ENCODE measurements at places on chromosomes 7 and 10.

DNA sequence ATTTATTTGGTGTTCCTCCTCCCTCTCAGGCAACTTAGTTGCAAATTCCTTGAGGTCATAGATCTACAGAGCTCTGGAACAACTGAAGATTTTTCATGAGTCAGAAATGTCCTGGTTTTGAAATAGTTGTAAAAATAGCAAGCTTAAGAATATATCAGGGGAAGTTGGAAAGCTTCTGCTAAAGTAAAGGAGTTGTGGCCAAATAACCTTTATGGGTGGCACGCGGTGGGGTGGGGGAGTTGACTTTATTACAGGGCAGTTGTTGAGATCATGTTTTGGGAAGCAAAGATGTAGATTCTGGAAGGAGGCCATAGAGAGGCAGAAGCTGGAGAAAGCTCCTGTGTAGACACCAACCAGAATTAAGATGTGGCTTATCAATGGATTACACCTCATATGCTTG lies 326.0 kb upstream of the MTPN start:
- no peak for DNase-seq

DNA sequence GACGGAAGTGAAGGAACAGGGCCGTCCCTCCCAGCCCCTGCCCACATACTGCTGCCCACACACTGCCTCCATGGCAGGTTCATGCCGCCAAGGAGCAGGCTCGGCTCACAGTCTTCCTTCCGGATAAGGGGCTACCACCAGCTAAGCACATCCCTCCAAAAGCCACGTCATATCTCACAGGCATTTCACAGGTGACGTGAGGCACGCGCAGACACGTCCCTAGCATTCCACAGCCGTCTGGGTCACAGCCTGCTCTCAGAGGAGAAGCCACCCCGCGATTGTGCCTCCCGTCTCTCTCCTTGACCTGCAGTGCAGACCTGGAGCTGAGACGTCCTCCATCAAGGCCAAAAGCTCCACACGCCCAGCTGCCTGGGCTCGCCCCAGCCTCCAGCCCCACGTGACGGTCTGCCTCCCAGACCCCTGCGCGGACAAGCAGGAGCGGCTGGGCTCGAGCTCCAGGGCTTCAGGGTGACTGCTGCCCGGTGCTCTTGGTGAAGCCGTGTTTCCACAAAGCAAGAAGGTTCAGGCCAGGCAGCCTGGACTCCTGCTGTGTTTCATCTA lies 114.0 kb downstream of the MAD1L1 start:
- no peak for DNase-seq

GRCh38 chr7:151511946-151512345 lies 7.7 kb downstream of the RHEB start:
- DNase-seq, result no peak

GRCh38 chr10:23325132-23325531 lies 19.5 kb downstream of the C10orf67 start:
- no peak for DNase-seq

- DNase-seq, result no peak
Observed at GRCh38 chr10:70672165-70673042, at the start of gene ADAMTS14. Gene ADAMTS14, plus strand, starts transcription at chr10:70672506. Its CDS starts 297 bp downstream, at chr10:70672803.

- DNase-seq, result no peak
Observed at GRCh38 chr10:18610517-18610916, 40.9 kb downstream of the NSUN6 start.

DNA sequence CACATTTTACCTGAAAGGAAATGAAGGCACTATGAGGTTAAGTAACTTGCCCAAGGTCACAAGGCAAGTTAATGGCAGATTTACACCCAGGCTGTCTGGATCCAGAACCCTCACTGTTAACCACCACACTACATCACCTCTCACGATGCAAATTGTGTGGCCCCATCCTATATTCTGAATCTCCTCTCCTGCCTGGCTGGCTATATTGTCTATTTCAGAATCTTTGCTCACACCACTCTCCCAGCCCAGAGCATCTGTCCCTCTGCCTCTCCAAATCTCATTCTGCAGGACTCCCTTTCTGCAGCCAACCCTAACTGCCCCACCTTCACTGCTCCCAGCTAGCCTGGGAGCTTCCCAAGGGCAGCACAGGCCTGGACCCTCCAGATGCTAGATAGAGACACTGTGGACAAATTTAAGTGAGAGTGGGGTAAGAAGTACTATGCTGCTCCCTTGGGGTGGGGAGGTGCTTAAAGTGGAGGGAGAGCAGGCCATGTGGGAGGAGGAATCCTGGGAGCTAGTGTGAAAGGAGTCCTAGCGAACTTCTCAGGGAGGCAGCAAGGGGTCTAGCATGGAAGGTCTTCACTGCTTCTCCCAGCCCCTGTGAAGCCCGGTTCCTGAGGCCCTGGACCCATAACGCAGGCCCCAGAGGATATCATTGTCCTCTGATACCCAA lies 786 bp downstream of the CUEDC2 start:
- DNase-seq, result no peak

Measured in T-helper 22 cell (primary cell).